ENCODE measurements at places on chromosomes 12 and 14.

GRCh38 chr14:29716150-29716549 lies 211.5 kb downstream of the PRKD1 start:
- no peak for DNase-seq

GRCh38 chr12:128573907-128574306 lies 249.9 kb downstream of the SLC15A4 start:
- no peak for DNase-seq

DNA sequence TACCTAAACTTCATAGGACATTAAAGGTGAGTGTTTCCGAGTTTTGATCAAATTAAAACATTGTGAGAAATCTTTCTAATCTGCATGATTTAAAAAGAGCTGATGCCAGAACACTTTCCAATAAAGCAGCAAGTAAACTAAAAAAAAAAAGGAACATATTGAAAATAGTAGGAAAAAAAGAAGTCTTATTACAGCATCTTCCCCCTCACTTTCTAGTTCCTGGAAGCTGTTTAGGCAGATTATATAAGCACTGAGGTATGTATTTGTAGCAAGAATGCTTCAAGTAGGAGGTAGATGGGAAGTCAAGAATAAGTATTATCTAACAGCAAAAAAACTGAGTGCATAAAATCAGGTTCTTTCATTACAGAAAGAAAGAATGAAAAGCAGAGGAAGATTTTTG lies 45.8 kb downstream of the ERO1A start:
- DNase-seq: no peak

- DNase-seq: no peak
Observed at GRCh38 chr12:68370006-68370590, 37.9 kb upstream of the MDM1 start.

DNA sequence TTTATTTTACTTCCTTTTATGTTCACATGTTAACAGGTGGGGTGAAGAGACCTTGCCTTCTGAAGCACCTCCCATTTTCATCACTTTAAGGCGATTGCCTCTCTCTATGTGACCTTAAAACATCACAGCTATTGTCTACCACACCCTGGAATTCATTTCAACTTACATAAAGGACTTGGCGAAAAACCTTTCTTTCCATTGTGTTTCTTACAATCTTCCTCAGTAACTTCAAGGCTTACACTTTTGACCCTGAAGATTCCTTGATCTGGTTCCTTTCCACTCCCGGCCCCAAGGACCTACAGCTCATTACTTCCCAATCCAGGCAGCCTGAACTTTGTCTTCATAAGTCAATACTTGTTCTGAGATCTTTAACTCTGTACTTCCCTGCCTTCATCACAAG lies 443.3 kb downstream of the ADAMTS20 start:
- DNase-seq: no peak

GRCh38 chr12:58916161-58916621 lies 4.1 kb downstream of the LRIG3 start:
- no peak for DNase-seq

DNA sequence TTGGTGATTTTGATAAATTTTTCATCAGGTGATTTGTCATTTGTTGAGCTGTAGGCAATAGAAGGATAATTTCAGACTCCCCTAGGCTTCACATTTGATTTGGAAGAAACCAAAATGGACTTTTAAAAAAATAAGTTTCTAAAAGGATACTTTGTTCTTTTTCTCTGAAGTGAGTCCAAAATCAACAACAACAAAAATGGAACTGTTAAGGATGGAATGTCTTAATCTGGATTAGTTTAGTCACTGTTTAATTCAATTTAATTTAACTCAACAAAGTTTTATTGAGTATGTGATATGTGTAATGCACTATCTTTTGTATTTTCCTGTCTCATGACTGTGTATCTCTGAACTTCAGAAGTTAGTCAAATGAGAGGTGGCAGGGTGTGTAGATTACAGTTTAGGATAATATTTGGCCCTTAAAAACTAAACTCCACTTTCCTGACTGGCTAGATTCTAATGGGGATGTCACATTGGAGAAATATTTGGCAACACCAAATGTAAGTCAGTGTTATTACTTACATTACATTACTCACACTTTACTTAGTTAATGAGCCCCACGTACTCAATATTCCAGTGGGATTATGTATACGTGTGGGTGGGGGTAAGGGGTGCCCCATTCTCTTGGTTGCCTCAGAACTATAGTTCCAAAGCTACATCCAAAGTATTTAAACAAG lies 209.7 kb downstream of the BCAT1 start:
- no peak for DNase-seq

DNA sequence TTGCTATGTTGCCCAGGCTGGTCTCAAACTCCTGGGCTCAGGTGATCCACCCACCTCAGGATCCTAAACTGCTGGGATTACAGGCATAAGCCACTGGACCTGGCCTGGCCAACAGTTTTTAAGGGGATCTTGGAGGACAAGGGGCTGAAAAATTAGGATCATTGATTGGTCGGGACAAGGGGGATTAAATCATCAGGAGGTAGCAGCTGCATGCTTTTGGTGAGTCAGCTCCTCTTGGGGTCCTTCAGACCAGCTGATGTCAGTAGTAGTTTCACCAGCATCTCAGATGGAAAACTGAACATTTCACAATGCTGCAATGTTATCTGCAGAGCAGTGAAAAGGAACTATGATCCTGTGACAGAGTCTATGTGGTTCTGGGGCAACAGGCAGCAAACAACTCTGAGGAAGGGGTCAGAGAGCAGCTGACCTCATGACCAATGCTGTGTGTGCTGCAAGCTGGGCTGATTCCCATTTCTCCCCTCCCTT lies 6.3 kb downstream of the LRRC74A start:
- DNase-seq: no peak

- no peak for DNase-seq
Observed at GRCh38 chr14:81523016-81523415, 10.6 kb downstream of the SEL1L start.

DNA sequence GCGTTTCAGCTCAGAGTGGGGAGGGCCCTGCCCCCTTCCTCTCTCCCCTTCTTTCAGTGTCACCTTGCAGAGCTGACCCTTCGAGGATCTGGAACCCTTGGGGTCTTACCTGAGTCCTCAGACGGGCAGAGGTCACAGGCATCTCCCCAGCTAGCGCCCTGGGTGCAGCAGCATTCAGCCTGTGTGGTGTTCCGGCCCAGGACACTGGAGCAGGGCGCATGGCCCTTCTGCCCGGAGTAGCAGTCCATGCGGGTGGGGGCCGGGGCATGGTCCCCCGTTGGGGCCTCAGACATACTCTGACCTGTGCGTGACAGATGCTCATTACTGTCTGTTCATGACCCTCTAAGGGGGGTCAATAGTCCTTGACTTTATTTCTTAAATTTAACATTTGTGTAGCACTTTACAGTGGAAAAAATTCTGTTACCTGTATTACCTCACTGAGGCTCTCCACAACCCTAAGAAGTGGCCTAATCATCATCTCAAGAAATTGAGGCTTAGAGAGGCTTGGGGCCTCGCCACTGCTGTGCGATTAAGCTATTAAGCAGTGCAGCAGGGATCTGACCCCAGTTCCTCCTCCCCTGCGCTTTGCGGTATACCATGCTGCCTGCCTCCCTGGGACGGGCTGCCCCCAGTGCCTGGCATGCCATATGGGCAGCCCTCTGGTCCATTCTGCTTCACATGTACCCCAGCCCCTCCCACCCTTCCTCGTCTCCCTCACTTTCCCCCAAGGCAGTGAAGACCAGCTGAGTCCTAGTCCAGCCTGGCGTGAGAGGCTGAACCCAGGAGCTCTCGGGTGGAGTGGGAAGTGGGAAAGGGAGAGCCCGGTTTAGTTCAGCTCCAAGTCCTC lies 11.5 kb downstream of the ISCA2 start:
- DNase-seq: no peak

DNA sequence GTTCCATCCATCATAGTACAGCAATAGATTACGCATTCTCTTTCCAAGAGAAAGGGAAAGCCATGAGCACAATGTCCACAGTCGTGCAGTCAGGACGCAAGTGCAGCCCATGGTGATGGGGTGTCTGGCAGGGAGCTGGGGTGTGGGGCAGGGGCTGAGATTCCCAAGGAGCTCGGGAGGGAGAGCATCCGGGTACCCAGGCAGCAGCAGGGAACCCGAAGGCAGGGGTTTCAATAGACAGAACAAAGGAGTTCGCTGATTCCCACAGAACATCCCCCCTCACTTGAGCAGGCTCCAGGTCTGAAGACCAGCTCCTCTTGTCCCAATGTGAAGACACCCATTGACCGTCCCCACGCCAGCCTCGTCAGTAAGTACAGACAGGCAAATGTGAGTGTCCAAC lies 13.5 kb downstream of the ANHX start:
- DNase-seq: no peak

DNA sequence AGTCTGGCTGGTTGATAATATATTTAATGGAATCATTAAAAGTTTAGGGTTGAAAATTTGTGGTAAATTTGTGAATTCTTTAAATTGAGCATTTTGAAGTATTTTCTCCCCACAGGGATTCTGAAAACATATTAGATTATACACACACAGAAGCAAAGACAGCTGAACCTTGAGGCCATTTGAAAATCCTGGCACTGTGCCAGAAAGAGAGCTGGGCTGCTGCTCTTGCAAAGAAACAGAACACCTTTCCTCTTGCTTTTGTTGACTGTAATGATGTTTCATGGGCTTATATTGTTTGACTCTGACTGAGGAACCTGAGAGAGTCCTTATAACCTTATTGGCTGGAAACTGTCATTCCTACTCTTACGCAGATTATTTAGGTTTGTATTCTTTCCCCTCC lies 4.8 kb downstream of the RNF34 start:
- peak; percentile 86 for DNase-seq

Data from NCI-H1105 (cell line).